ENCODE measurements at places on chromosomes 2 and 18.

DNA sequence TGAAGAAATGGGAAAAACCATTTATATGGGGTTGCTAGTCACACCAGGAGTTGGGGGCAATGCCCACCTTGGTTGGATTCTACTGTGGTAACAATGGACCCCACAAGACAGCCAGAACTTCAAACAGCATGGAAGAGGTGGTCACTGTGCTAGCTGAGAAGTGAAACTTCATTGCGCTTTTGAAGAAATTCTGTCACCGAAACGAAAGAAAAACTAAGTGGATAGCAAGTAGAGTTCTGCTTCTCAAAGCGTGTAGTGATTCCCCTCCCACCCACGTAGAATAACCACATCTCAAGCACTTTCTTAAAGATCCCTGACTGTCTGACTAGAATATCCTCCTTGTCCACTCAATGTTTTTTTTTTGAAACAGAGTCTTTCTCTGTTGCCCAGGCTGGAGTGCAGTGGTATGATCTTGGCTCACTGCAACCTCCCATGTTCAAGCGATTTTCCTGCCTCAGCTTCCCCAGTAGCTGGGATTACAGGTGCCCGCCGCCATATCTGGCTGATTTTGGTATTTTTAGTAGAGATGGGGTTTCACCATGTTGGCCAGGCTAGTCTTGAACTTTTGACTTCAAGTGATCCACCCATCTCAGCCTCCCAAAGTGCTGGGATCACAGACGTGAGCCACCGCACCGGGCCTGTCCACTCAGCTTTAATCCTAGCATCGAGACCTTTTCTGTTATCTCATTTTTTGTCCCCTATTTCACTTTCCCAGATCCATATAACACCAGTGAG is 30.1 kb upstream of the CCL20 start:
- DNase-seq = no peak

- no peak for DNase-seq
These were observed 7.3 kb downstream of the GREB1 start for GRCh38 chr2:11540996-11541692.

DNA sequence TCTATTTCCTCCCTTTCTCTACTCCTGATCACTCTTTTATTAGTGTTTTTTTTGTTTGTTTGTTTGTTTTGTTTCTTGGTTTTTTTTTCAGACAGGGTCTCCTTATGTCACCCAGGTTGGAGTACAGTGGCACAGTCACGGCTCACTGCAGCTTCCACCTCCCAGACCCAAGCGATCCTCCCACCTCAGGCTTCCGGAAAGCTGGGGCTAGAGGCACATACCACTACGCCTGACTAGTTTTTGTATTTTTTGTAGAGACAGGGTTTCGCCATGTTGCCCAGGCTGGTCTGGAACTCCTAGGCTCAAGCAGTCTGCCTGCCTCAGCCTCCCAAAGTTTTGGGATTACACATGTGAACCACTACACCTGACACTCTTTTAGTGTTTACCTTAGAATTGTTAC is 122.3 kb downstream of the ATL2 start:
- no peak for DNase-seq

- no peak for DNase-seq
These were observed 47.1 kb downstream of the SPTBN1 start for GRCh38 chr2:54503192-54503591.

DNA sequence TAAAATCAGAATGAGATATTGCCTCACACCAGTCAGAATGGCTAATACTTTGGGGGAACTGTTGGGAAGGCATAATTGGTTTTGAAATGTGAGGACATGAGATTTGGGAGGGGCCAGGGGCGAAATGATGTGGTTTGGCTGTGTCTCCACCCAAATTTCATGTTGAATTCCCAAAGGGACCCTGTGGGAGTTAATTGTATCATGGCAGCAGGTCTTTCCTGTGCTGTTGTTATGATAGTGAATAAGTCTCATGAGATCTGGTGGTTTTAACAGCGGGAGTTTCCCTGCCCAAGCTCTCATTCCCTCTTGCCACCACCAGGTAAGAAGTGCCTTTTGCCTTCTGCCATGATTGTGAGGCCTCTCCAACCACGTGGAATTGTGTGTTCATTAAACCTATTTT is 59.6 kb downstream of the CSRNP3 start:
- no peak for DNase-seq
